ENCODE measurements at places on chromosomes 16 and 17.

DNA sequence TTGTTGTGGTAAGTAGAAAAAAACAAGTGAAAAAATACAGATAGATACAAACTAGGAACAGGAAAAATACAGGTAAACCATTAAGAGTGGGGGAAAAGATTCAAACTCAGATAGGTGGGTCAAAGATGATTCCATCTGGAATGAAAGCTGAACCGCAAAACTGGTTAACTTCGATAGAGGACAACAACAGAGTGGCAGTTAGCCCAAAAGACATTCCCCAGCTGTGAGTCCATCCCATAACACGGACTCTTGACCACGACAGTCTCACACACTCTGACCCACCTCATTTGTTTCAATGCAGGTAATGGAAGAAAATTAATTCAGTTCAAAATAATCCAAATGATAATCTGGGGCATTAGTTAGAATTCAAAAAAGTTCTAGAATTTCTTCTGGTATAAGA, 13.5 kb downstream of the ELAC2 start:
- DNase-seq: no peak

DNA sequence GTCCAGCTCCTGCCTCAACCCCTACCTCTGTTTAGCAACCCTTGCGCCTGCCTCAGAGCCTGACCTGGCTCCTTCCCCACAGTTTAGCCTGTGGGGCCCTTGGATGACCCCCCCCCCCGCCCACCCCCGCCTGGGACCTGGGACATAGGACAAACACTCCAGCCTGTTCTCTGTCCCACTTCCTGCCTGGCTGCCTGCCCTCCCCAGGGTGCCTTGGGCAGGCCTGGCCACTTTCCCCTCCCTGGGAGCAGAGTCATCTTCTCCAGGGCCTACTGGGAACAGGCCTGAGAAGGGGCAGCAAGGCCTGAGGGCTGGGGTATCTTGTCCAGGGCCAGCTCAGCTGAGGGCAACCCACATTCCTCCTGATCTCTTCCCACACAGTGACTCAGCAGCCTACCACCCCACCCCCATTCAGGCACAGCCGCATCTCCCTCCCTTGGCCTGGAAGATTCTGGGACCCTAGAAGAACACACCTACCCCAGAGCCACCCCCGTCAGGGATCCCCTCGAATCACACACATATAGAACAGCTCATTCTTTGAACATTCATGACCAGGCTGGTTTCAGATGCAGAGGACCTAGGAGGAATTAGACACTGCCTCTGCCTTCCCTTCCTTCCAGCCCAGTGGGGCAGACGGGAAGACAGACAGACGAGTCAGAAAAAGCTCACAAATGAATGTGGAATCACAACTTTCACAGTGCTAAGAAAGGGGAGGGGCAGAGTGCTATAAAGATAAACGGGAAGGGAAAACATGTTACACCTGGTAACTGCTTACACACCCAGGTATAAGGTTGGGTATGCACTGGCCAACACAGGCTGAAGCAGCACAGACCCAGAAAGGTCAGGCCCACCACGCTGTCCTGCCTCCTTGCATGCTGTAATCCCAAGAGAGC, 6.0 kb downstream of the FHOD1 start:
- DNase-seq: no peak

- no peak for DNase-seq
These were observed 2.9 kb downstream of the IKZF3 start for GRCh38 chr17:39861235-39861634.

DNA sequence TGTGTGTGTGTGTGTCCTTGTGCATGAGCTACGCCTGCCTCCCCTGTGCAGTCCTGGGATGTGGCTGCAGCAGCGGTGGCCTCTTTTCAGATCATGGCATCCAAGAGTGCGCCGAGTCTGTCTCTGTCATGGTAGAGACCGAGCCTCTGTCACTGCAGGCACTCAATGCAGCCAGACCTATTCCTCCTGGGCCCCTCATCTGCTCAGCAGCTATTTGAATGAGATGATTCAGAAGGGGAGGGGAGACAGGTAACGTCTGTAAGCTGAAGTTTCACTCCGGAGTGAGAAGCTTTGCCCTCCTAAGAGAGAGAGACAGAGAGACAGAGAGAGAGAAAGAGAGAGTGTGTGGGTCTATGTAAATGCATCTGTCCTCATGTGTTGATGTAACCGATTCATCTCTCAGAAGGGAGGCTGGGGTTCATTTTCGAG, 22.5 kb downstream of the STAT5A start:
- DNase-seq: no peak

- DNase-seq: no peak
These were observed 1.9 kb upstream of the CDH3 start for GRCh38 chr16:68643227-68643626.

GRCh38 chr16:88570691-88571092, 489 bp downstream of the ZC3H18 start:
- DNase-seq: peak; percentile 40

DNA sequence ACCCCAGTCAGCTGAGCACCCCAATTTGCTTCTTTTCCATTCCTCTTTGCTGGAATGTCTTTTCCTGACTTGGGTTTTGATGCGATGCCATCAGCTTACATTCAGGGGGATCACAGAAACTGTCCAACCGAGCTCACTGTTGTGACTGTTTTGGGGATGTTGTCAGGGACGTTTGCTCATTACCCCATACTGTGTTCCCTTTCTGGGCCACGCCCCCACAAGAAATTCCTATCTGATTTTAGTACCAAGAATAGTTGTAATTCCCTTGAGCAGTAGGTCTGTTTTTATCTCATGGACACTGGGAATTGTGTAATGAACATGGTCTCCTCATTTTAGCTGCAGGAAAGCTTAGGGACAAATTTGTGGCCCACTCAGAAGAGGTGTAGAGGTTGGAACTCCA, 2.6 kb upstream of the NTN1 start:
- no peak for DNase-seq

GRCh38 chr16:76955629-76956028, 235.4 kb upstream of the MON1B start:
- no peak for DNase-seq

GRCh38 chr16:72092832-72093447, 480 bp downstream of the TXNL4B start:
- DNase-seq: no peak

DNA sequence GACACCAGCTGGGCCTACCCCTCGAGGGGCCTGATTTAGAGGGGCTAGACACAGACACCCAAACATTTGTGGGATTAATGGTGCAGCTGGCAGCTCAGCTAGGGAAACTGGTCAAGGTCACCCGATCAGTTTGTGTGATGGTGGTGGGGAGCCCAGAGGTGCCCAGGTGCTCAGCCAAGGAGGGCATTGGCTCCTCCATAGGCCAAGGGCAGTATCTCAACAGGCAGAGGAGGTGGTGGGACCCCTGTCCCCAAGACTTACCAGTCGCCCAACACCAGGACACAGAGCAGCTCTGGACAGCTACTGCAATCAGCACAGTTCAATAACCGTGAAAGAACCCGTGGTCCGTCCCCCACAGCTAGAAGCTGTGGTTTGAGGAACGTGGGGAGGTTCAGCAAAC, 120.9 kb downstream of the C16orf78 start:
- DNase-seq: no peak

- DNase-seq: no peak
These were observed 117.9 kb downstream of the SPACA3 start for GRCh38 chr17:33109336-33110072.

GRCh38 chr16:12760819-12761611, 42.7 kb downstream of the CPPED1 start:
- DNase-seq: no peak

DNA sequence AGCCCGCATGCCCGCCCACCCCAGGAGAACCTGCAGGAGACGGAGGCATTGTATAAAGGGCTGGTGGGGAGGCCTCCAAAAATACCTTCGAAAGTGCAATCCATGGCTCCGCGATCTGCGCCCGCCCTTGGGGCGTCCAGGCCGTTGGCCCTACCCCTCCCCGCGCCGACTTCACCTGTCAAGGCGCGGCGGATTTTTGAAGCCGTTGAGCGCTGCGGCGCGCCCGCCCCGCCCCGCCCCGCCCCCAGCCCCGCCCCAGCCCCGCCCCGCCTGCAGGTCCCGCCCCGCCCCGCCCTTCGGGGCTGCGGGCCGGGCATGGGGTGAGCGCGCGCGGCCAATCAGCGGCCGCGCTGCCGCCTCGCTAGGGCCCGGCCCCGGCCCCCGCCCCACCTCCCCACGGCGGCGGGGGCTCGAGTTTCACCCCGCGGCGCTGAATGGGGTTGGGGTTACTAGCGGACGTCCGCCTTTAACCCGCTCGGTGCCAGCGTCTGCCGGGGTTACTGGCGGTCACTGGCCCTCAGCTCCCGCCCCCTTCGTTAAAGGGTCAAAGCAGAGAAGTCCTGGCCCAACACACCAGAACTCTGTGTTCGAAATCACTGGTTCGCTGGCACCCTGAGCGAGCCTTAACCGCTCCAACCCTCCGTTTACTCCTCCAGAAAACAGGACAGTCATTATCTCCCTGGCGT, 13.2 kb downstream of the SREBF1 start:
- peak; percentile 50 for DNase-seq

GRCh38 chr16:88060524-88061219, 109.4 kb downstream of the BANP start:
- DNase-seq: no peak

- DNase-seq: peak; percentile 31
These were observed 12.9 kb downstream of the ZNRF1 start for GRCh38 chr16:75011634-75012307.

DNA sequence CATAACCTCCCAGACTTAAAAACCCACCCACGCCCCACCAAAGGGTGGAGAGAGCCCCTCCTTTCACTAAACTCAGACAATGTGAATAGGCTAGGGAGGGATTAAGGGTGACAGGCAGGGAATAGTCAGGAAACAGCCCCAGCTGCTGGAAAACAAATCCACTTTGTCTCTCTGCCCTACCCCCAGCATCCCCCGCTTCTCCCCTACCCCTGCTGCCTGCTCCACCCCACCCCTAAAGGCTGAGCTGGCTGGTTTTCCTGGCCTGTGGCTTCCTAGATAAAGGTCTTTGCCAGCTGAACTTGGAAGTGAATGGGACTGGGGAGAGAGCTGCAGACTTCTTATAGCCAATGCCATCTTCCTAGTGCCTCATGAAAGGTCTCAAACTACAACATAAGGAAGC, 15.0 kb downstream of the CAVIN1 start:
- no peak for DNase-seq

- peak; percentile 11 for DNase-seq
These were observed 28.8 kb downstream of the NGFR start for GRCh38 chr17:49523706-49524472.

Data from activated CD4-positive, alpha-beta T cell treated with anti-CD3 and anti-CD28 coated beads, Interleukin-2, amount 50 U/mL, for 4 hours (primary cell).